ENCODE measurements at places on chromosomes 11 and 22. TPM values are rescaled to one million over a fixed set of nuclear protein-coding genes. Genes with fewer than 3 reads are reported as not detected.
A peak's percentile ranks its signal among the peaks of the same experiment; 100 is the strongest.

Gene SLC22A9
- not detected for total RNA-seq

GRCh38 chr22:30186510-30186909, 60.0 kb downstream of the LIF start:
- H3K27ac ChIP-seq = peak overlapping the region; percentile 91
- H3K4me3 ChIP-seq = peak overlapping the region; percentile 42
- no peaks in the 10 kb centered on the region for H3K27me3 ChIP-seq

DNA sequence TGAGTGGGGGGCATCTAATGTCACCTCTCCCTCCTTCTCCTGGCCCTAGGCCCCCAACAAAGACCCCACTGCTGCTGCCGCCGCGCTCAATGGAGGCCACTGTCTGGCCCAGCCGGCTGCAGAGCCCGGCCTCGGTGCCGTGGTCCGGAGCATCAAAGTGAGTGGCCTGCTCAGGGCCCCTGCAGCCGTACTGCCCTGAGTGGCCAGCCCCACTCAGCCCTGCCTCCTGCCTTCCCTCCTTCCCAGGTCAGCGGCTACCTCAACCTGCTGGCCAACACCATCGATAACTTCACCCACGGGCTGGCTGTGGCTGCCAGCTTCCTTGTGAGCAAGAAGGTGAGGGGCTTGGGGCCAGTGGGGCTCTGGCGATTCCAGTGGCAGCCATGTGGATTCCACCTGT, 5.0 kb downstream of the SLC39A13 start:
- H3K36me3 ChIP-seq = peaks cover 9% of the 10 kb centered on the region
- no peak overlapping the region for H3K27ac ChIP-seq
- DNase-seq = no peak
- H3K4me3 ChIP-seq = no peak overlapping the region

GRCh38 chr11:126547161-126547560, 191.7 kb downstream of the ST3GAL4 start:
- H3K27ac ChIP-seq = no peak overlapping the region
- H3K36me3 ChIP-seq = no peaks in the 10 kb centered on the region
- no peak for DNase-seq

- peaks cover 12% of the 10 kb centered on the region for H3K4me1 ChIP-seq
- no peaks in the 10 kb centered on the region for H3K36me3 ChIP-seq
- H3K27me3 ChIP-seq = peaks cover 22% of the 10 kb centered on the region
- DNase-seq = no peak
- H3K27ac ChIP-seq = no peak overlapping the region
- H3K4me3 ChIP-seq = no peak overlapping the region
These were observed 3.1 kb upstream of the CLDN5 start for GRCh38 chr22:19527321-19527721.

- H3K4me1 ChIP-seq = peaks cover 38% of the 10 kb centered on the region
- H3K27me3 ChIP-seq = no peaks in the 10 kb centered on the region
- no peak overlapping the region for H3K27ac ChIP-seq
- peaks cover 2% of the 10 kb centered on the region for H3K36me3 ChIP-seq
These were observed 2.5 kb upstream of the MAP4K2 start for GRCh38 chr11:64805481-64805880.

Gene CDC42BPG
- total RNA-seq = 1.5 TPM
